ENCODE measurements at places on chromosomes 12 and 14.

GRCh38 chr12:105933671-105934665 lies 204.8 kb downstream of the NUAK1 start:
- DNase-seq, result peak; percentile 96

GRCh38 chr12:76544601-76545261 lies 14.8 kb downstream of the OSBPL8 start:
- DNase-seq, result no peak

- no peak for DNase-seq
These were observed 79.2 kb downstream of the CEP83 start for GRCh38 chr12:94380507-94380906.

- no peak for DNase-seq
These were observed 113.2 kb downstream of the MSRB3 start for GRCh38 chr12:65391711-65392110.

DNA sequence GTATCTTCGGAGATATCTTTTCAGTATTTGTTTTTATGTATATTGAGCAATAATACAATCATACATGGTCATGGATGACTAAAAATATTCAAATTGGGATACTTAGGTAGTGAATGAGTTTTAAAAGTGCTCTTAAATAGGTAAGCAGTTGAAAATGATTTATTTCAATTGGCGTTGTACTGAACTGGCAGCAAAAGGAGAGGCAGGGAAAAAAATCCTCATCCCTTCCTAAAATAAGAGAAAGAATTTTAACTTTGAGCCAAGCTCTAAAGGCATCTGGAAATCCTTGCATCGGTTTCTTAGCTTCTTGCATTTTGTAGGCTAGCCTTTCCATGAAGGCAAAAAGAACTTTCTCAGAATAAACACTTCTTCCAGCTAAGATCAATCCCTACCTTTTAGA lies 125.2 kb downstream of the MGST1 start:
- DNase-seq, result no peak

GRCh38 chr12:112798048-112798760 lies 6.7 kb downstream of the RPH3A start:
- DNase-seq, result no peak

- no peak for DNase-seq
These were observed 926.8 kb downstream of the BCL11B start for GRCh38 chr14:98345161-98345560.

DNA sequence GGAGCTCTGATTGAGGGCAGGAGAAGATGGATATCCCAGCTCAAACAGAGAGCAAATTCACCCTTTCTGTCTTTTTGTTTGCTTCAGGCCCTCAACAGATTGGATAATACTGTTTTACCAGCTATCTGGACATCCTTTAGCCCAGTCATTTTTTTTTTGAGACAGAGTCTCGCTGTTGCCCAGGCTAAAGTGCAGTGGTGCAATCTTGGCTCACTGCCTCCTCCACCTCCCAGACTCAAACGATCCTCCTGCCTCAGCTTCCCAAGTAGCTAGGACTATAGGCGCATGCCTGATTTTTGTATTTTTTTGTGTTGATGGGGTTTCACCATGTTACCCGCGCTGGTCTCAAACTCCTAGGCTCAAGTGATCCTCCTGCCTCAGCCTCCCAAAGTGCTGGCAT lies 40.8 kb downstream of the ARF6 start:
- DNase-seq, result no peak

- no peak for DNase-seq
These were observed 10.7 kb upstream of the NXPH4 start for GRCh38 chr12:57205931-57206330.

DNA sequence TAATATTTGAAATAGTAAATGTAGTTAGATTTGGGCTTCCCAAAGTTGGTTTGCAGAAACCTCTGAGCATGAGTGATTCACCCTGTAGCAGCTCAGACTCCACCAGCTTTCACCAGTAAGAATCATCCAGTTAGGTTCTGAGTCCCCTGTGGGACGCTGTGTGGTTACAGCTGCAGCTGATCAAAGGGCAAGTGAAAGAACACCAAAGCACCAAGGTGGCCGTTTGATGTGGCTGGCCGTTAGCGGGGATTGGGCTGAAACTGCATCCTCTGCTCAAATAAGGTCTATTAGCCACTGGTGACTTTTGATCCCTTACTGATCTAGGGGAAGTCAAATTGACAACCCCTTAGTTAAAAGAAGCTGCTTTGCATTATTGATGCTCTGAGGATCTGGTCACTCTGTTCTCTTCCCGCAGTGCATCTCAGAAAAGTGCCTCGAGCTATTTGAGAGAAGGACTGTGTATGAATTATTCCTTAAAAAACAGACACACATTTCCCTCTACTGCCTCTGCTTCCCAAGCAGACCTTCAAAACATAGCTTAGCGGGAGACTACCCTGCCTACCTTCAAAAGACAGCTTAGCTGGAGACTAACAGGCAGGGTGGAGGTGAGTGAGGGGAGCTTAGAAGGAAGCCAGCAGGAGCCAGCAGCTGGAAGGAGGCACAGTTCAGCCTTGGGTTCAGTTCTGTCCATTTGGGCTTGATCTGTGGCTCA lies 3.7 kb downstream of the ABHD12B start:
- DNase-seq, result peak; percentile 18

GRCh38 chr12:74971201-74971600 lies 238.4 kb downstream of the KCNC2 start:
- DNase-seq, result no peak

DNA sequence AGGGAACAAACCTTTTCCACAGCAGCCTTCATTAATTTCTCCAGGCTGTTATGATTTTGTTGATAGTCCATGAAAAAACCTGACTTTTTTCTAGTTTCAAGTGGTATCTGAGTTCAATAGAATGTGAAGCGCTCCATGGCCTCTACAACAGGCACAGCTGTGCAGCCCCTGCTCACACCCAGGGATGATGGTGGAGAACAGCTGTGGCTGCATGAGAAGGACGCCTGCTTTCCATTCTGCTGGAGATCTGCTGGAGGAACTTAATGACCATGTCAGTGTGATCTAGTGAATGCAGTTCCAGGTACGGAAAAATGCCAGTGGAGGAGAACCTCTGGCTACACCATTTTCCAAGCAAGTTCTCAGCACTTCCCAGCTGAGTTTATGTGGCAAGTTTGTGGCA lies 80.6 kb downstream of the PIWIL1 start:
- DNase-seq, result no peak

DNA sequence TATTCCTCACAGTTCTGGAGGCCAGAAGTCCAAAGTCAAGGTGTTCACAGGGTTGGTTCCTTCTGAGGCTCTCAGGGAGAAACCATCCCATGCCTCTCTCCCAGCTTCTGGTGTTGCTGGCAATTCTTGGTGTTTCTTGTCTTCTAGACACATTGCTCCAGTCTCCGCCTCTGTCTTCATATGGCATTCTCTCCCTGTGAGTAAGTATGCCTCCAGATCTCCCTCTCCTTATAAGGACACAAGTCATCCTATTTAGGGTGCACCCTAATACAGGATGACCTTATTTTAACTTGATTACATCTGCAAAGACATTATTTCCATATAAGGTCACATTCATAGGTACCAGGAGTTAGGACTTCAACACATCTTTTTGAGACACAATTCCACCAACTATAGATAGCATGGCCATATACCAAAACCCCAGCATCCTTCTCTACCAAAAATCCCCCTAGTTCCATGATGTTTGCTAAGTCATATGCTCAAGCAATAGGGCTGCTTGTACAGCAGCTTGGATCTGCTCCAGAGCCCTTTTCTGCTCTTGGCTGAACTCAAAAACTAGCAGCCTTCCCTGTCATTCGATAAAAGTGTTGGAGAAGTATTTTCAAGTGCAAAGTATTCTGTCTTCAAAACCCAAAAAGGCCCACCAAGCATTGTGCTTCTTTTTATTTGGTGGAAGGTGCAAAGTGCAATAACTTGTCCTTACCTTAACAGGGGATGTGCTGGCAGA lies 79.2 kb upstream of the CMKLR1 start:
- DNase-seq, result no peak

- DNase-seq, result no peak
These were observed 219.2 kb downstream of the PDZRN4 start for GRCh38 chr12:41407232-41407799.

DNA sequence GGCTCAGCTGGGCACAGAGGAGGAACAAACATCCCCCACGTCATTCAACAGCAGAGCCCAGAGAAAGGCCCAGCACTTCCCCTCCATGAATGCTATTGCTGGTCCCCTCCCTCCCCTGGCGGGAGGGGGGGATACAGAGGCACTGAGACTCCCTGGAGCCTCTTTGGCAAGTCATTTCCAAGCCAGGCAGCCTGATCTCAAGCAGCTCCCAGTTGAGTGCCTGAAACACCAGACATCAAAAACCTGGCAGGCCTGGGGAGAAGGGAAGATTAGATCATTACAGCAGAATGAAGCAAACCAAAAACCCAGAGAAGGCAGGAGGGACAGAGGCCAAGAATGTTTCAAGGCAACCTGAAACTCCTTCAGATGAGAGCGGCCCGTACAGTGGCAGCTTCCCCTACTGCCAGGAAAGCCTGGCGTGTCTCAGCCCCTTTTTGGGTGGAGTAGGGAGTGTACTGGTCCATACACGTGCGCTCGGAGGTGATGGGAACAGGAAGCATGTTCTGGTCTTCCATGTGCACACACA lies 92.1 kb downstream of the LRRC74A start:
- peak; percentile 76 for DNase-seq

- no peak for DNase-seq
These were observed 11.2 kb downstream of the ETV6 start for GRCh38 chr12:11660624-11661023.

- DNase-seq, result no peak
These were observed 6.9 kb upstream of the AVIL start for GRCh38 chr12:57825451-57825850.

DNA sequence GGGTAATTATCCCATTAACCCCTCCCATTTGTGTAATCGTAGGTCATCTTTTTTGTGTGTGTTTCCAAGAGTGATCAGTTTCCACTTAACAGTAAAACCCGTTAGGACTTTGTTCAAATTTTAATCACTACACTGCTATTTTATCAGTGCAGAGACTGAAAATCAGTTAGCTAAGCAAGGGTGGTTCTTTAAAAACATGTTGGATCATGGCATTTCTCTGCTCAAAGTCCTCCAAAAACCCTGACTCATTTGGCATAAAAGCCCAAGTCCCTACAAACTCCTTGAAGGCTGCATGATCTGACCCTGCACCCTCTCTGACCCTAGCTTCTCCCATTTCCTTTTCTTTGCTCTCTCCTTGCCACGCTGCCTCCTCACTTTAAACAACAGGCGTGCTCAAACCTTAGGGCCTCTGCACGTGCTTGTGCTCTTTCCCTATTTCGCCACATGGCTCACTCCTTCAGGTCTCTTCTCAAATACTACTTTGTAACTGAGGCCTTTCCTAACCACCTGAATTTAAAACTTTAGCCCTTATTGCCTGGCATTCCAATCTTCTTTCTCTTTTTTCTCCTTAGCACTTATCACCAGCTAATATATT lies 13.2 kb upstream of the OVCH1 start:
- no peak for DNase-seq

- DNase-seq, result no peak
These were observed 183.1 kb downstream of the CAND1 start for GRCh38 chr12:67452119-67452805.

DNA sequence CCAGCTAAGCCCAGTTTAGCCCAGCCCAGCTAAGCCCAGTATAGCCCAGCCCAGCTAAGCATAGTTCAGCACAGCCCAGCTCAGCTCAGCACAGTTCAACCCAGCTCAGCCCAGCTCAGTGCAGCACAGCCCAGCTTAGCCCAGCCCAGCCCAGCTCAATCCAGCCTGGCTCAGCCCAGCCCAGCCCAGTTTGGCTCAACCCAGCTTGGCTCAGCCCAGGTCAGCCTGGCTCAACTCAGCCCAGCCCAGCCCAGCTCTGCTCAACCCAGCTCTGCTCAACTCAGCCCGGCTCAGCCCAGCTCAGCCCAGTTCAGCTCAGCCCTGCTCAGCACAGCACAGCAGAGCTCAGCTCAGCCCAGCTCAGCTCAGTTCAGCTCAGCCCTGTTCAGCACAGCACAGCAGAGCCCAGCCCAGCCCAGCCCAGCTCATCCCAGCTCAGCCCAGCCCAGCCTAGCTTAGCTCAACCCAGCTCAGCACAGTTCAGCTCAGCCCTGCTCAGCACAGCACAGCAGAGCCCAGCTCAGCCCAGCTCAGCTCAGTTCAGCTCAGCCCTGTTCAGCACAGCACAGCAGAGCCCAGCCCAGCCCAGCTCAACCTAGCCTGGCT lies 330.9 kb downstream of the TMEM121 start:
- DNase-seq, result no peak

DNA sequence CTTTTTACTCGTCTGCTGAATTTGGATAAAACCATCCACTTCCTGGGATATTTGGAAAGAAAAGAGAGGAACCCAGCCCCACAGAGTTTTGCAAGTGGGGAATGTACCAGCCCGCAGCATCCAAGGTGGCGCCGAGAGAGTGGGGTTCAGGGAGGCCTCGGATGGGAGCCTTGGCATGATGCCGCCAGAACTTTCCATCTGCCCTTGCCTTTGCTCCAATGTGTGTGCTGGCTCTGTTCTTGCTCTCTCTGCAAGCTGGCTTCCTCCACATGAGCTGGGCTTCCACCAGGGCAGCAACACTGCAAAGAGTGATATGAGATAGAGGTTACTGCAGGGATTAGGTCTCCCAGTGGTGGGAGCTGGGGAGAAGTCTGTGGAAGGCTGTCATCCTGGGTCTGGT lies 6.6 kb upstream of the SERPINA12 start:
- no peak for DNase-seq

DNA sequence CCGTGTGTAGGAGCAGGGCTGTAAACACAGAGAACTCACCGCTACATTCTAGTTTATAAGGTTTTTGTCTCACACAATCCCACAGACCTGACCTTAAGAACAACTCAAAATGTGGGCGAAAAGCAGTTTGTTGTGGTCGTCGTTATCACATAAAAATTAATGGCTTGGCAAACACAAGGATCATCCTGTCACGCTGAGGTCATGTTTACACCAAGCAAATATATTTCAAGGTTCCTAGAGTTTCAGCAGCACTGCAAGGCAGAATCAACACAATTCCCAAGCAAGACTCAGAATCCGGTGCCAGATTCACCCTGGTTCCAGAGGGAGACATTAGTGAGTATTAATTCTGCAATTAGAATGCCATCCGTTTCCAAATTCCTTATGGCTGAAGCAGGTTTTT lies 30.1 kb upstream of the MAP1LC3B2 start:
- DNase-seq, result peak; percentile 85

DNA sequence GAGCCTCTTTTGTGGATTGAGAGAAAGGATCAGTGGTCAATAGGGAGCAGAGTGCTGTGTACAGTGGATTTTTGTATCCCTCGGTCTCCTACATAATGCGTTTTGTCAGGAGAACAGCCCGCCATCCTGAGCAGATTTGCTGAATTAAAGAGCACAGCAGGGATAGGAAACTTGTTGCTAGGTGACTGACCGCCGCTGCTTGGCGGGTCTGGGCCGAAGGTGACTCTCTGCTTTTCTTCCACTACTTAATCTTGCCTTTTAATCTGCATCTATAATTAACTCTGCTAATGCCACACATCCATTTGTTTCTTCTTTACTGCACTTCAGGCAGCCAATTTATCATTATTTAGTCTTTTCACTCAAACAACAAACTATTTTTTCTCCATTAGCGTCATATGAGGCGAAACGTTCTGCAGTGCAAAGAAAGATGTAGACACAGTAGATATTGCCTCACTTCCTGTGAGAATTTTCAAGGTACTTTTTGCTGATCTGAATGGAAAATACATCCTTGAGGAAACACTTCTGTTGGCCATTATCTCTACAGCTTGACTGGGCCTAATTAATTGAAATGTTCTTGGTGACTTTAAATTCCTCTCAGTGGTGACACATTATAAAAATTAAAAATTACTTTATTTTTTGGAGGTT lies 108.0 kb downstream of the PPM1A start:
- no peak for DNase-seq
